ENCODE measurements at places on chromosomes 1 and 21.
A peak's percentile ranks its signal among the peaks of the same experiment; 100 is the strongest.

GRCh38 chr1:38243106-38243505 is 196.5 kb upstream of the POU3F1 start:
- no peak for DNase-seq

- DNase-seq = no peak
Observed at GRCh38 chr1:39671433-39671792, 494 bp downstream of the NT5C1A start.

- DNase-seq = no peak
Observed at GRCh38 chr1:113935970-113936369, 6.8 kb downstream of the HIPK1 start.

- no peak for DNase-seq
Observed at GRCh38 chr1:85555867-85556573, 24.5 kb upstream of the CCN1 start.

DNA sequence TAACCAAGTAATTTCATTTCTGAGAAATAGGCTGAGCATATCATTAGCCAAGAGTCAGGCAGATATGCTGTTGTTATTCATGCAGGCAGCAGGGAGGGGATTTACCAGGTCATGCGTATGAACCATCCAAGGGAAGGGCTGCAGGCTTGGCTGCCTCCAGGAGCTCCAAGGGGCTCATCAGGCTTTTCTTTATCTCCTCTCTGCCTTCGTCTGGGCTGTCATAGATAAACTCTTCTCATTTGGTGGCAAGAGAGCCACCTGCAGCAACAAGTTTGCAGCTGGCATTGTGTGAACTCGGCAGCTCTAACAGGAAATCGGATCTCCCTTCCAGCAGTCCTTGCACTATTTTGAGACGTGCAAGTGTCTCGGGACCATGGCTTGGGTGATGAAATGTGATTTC is 7.5 kb downstream of the CCDC27 start:
- DNase-seq = peak; percentile 13

GRCh38 chr1:162367772-162368171 is 8.9 kb downstream of the SPATA46 start:
- DNase-seq = no peak

DNA sequence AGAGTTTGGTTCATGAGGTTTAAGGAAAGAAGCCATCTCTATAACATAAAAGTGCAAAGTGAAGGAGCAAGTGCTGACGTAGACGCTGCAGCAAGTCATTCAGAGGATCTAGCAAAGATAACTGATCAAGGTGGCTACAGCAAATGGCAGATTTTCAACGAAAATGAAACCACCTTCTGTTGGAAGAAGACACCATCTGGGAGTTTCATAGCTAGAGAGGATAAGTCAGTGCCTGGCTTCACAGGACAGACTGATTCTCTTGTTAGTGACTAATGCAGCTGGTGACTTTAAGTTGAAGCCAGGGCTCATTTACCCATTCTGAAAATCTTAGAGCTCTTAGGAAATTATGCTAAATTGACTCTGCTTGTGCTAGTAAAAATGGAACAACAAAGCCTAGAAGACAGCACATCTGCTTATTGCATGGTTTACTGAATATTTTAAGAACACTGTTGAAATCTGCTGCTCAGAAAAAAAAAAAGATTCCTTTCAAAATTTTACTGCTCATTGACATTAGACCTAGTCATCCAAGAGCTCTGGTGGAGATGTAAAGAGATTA is 10.5 kb downstream of the MAEL start:
- DNase-seq = no peak

- no peak for DNase-seq
Observed at GRCh38 chr1:190429141-190429540, 48.5 kb downstream of the BRINP3 start.

DNA sequence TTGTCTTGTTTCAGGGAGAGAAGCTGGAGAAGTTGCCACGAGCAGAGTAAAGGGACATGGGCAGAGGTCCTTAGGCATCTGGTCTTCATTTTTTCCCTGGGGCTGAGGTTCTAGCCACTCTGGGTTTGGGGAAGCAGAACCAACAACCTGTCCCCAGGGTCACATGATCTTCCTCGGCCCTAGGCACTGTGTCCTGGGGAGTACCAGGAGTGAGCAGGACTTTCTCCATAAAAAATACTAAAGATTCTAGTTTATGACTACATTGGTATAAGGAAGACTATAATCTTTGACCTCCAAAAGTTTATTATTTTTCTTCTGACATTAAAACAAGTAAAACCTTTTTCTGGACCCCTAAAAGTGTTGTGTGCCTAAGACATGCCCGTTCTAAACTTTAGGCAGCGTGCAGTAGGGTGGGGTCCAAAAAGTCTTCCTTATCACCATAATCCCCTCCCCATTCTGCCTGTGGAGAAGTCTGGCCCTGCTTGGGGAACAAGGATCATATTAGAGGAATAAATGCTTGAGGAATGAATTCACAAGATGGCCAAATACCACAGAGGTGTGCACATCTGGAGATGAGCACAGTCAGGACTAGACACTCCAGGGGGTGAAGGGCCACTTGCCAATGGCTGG is 19.3 kb upstream of the IGSF3 start:
- DNase-seq = no peak

- DNase-seq = no peak
Observed at GRCh38 chr1:229318056-229318455, 24.8 kb downstream of the CCSAP start.

GRCh38 chr1:24693827-24694379 is 50.8 kb downstream of the SRRM1 start:
- no peak for DNase-seq

DNA sequence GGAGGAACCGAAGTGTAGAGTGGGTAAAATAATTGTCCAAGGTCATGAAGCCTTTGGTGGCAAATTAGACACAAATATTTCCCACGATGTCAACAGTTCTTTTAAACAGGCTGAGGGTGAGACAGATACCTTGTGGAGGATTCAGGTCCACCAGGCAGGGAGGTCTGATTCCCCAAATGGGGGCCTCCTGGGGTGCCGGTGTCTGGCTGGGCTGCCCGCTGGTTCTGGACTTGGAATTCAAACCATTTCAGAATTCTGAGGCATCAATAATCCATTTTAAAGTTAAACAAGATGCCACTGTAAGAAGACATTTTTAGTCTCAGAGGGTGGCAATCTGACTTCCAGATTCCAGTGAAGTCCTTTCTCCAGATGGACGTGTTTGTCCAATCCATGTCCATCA is 15.5 kb downstream of the KCNA10 start:
- no peak for DNase-seq

DNA sequence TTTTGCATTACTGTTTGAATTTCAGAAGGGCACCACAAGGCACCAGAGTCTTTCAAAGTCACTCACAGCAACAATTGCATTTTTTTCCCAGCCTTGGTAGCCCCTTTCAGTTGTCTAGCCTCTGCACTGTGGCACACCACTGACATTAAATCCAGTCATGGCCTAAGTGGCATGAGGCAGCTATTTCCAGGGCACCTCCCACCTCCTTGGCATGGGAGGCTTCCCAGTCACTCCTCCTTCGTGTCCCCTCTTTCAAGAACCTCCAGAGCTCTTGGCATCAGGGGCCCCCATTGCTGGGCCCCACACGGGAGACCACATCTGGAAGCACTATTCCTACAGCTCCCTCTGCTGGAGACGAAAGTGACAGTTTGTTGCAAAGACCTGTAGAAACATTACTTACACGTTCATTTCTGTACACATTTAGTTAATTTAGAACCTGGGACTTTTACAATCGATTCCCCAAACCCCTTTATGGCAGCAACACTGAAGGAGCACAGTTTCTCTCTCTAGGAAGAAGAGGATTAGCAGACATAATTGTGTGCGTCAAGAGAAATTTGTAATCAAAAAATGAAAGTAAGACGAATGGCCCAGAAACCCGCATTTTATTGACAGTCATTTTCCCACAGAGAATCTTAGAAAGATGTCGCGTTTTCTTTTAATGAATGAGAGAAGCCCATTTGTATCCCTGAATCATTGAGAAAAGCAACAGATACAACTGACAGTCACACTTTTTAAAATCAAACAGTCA is 5.7 kb upstream of the CHD5 start:
- peak; percentile 49 for DNase-seq

DNA sequence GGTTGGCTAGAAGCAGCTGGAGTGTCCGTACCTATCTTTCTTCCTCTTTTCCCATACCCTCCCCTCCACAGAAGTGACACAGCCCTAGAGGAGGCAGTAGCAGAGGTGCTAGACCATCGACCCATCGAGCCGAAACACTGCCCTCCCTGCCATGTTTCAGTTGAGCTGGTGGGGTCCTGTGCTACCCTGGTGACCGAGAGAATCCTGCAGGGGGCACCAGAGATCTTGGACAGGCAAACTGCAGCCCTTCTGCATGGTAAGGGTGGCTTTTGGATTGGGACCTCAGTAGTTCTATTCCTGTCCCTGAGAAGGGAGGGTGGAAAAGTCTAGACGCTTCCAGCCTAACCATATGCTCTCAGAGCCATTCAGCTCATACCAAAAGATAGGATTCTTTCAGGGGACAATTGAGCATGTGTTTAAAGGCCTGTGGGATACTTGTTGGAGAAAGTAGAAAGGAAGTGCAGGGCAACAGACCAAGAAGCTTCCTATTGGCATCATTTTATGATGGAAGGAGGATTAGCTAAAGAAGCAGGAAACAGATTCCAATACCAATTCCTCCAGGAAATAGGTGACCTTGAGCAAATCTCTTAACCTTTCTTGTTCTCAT is 11.7 kb upstream of the BNIPL start:
- DNase-seq = peak; percentile 86

GRCh38 chr1:109508001-109508872 is 1.3 kb downstream of the AMIGO1 start:
- DNase-seq = no peak

DNA sequence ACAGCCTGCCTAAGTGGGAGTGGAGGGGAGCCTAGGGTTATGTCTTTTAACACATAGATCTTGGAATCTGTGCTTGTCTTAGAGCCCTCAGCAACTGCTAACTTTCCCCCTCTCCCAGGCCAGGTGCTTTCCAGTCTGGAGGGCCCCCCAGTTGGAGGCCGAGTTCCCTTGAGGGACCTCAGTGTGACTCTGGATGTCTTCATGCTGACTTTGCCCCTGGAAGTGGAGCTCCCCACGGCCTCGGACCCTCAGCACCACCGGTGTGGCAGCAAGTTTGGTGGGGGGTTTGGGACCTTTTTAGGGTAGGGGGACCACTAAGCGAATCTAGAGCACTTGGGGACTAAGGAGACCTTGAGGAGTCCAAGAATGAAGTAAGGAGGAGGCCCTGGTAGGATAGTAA is 22.9 kb downstream of the HYI start:
- no peak for DNase-seq

GRCh38 chr1:25818569-25818968 is 1.2 kb upstream of the MTFR1L start:
- DNase-seq = no peak

DNA sequence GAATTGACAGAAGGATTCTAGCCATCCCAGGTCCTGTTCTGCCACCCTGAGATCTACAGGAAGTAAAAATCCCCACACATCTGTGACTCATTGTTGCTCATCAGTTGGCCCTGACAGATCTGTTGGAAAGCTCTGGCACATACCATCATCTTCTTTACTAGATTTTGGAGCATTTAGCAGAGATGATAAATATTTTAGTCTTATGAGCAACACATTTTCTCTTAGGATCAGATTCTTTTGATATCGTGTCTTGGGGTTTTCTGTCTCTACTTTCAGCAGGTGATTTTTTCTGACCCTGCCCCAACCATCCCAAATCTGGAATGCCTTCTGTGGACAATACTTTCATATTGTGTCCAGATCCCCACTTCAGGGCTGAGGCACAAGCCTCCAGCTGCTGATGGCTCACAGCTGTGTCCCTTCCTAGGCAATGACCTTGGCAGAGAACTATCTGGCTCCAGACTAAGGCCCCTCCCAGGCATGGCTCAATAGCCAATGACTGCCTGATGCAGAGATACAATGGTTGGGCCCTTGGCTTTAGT is 102.8 kb downstream of the GDAP2 start:
- peak; percentile 17 for DNase-seq

- no peak for DNase-seq
Observed at GRCh38 chr1:21932127-21932526, 5.0 kb downstream of the HSPG2 start.

- peak; percentile 72 for DNase-seq
Observed at GRCh38 chr1:157566484-157567300, 14.4 kb upstream of the FCRL5 start.

DNA sequence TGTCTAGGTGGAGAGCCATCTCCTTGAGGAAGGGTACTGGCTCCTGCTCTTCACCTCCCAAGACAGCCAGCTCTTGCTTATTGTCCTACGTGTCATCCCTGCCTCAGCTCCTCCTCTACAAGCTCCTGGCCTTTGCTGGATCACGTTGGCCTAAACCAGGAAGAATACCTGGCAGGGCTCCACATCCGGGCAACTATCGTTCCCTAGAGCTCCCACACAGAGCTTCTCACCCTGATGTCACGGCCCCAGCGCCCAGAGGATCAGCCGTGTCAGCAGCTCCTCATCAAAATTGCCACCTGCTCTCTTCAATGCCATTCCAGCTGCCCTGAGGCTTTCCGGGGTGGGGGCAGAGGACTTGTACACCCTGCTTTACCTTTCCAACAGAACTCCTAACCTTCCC is 1.9 kb upstream of the TPM3 start:
- no peak for DNase-seq

DNA sequence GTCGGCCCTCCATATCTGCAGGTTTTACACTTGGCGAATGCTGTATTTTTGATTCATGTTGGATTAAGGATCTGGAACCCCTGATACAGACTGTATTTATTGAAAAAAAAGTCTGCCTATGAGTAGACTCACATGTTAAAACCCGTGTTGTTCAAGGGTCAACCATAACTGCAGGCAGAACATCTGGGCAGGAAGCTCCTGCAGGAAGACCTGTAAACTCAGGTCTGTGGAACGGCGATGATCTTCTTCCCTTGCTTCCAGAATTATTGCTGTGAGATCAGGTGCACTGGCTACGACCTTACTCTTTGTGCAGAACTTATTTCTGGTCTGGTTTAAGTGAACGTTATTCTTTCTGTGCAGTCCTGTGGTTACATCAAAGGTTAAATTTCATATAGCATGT is 96.6 kb downstream of the DISC1 start:
- no peak for DNase-seq

DNA sequence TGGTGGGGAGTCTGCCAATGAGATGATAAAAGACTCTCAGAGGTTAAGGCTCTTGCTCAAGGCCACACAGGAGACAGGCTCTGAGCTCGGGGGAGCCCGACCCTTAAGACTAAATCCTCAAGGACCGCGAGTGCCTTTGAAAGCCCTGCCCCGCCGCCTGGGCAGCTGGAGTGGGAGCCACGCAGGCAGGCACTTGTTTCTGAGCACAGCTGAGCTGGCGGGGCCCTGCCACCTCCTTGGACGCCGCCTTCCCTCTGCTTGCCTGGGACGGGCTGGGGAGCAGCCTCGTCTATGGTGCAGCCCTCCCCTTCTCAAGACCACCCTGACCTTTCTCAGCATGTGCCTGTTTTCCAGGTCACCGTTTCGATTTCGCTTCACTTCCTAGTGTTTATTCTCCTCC is 169.3 kb downstream of the CAMTA1 start:
- DNase-seq = no peak
